ENCODE measurements at places on chromosomes 2 and 18.

- no peak for DNase-seq
Observed at GRCh38 chr18:48835119-48835518, 115.6 kb downstream of the SMAD7 start.

GRCh38 chr2:190572246-190572645 is 37.7 kb upstream of the NEMP2 start:
- no peak for DNase-seq

DNA sequence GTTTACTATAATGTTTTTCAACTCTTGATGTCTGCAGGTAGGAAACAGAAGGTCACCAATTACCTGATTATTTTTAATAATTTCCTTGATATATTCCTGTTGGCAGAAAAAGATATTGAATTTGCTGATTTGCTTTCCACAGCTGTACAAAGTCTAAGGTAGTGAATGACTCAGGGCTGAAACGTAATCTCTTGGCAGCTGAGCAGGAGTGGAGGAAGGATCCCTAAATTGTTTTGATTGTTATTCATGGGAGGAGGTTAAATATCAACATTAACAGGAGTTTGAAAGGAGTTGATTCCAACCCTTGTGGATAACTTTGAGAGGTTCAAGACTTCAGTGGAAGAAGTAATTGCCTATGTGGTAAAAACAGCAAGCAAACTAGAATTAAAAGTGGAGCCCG is 345.2 kb upstream of the SLC8A1 start:
- DNase-seq: no peak

DNA sequence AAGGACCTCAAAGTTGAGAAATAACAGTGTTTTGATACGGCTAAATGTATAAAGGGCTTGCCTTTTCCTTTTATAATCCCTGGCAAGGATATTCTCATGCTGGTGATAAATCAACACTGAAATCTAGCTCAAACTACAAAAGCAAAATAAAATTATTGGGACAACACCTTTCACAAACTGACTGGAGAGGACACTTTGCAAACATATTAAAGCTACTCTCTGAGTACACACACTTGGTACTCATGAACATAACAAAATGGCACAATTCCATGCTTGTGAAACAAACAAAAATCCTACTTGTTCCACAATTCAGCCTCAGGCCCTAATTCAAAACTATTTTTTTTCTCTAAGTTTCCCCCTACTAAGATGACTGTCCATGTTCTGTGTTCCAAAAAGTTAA is 305.8 kb downstream of the ETAA1 start:
- no peak for DNase-seq

GRCh38 chr2:162092658-162093556 is 18.9 kb upstream of the DPP4 start:
- peak; percentile 83 for DNase-seq

DNA sequence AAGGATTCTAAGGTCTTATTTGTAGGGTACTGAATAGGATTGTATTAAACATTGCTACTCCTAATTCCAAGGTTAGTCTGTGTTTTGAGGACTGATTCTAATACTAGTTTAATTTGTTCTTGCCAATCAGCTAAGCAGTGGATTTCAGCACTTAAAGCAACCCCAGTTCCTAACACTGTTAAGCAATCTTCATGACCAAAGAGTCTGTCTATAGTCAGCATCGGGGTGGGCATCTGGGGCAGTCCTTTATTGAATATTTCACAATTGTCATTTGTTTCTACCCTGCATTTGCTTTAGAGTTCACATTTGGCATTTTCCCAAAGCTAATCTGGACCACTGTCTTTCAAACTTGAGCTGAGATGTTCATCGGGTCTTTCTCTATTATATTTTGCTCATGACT is 248.0 kb upstream of the TANK start:
- DNase-seq: no peak

- peak; percentile 94 for DNase-seq
Observed at GRCh38 chr2:172836347-172836821, 100.7 kb downstream of the RAPGEF4 start.

DNA sequence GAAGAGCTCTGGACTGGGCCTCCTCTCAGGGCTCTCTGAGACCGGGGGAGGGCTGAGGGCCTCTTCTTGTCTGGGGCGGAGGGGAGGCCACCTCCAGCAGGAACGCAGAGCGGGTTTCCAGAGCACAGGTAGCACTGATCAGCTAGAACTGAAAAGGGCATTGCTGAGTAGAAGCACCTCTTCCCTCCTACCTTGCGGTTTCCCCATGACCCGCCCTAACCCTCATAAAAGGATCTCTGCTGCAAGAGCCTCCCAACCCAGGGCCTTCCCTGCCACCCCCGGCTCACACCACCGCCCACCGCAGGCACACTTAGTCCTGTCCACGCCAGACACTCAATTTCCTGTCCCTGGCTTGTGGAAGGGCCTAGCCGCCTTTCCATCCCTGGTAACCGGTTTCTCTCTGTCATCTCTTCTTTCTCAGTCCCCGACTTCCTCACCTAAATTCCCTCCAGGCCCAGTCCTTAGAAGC is 966 bp downstream of the ADCY3 start:
- DNase-seq: no peak

GRCh38 chr2:100427627-100428258 is 10.3 kb upstream of the CHST10 start:
- peak; percentile 69 for DNase-seq

DNA sequence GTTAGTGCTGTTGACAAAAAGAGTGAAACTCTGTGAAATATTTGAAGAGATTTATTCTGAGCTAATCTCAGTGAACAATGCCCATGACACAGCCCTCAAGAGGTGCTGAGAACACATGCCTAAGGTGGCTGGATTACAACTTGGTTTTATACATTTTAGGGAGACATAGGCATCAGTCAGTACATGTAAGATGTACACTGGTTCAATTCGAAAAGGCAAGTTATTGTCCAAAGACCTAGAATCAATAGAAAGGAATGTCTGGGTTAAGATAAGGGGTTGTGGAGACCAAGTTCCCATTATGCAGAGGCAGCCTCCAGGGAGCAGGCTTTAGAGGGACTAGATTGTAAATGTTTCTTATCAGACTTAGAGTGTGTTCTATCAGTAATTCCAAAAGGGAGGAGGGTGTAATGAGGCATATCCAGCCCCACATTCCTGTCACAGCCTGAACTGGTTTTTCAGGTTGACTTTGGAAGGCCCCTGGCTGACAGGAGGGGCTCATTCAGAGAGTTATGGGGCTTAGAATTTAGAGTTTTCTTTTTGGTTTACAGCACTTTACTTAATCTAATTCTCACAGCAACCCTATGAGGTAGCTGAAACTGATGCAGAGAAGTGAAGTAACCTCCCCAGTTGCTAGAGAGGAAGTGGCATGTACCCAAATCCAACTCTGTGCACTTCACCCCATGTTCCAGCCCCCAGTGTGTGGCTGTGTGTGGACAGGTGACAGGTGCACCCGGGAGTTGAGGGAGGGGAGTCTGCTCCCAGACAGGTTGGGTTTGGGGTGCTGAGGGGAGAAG is 28.3 kb upstream of the ASAP2 start:
- DNase-seq: no peak

DNA sequence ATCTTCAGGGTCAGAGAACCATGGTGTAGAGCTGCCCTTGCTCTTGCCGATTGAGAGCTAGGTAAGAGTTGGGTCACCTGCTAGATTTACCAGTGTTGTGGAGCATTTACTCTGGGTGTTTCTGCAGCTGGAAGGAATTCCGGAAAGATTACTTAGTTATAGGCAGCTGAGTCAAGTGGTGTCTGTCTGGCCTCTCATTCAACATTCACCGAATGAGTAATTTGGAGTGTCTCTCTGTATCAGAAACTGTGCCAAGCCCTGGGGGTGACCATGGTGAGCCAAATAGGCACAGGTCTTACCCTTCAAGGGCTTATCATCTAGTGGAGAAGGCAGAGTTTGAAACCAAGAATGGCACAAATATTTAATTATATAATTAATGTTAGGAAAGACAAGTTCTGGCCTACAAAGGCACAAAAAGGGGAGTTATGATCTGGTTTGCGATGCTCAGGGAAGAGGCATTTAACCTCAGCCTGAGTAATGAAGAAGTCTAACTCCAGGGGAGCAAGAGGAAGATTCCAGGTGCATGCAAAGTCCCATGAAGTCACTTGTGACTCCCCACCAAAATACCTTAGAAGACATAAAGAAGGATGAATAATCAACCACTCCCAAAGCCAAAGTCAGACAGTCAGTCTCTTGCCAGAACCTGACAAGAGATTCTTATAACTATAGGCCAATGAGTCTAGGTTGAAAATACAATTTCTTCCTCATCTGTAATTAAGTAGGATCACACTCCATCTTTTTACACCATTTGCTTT is 12.5 kb downstream of the SETBP1 start:
- DNase-seq: no peak

- peak; percentile 68 for DNase-seq
Observed at GRCh38 chr2:74530239-74531187, 780 bp downstream of the HTRA2 start.

DNA sequence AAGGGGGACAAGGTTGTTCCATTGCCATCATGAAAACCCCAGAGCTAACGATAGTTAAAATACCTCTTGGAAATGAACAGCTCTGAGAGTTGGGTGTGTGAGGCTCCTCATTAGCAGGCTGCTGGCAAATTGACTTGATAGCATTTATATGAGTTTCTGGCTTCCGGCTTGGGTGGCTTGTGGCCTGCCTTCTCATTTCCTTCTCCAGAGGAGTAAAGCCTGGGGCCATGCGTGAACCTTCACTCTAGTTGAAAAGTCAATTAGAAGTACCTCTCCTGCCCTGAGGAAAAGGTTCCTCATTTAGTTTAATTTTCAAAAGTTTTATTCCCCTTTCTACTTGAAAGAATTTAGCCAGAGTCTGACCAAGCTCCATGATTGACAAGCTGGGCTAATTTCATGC is 67.1 kb downstream of the MGAT5 start:
- no peak for DNase-seq

DNA sequence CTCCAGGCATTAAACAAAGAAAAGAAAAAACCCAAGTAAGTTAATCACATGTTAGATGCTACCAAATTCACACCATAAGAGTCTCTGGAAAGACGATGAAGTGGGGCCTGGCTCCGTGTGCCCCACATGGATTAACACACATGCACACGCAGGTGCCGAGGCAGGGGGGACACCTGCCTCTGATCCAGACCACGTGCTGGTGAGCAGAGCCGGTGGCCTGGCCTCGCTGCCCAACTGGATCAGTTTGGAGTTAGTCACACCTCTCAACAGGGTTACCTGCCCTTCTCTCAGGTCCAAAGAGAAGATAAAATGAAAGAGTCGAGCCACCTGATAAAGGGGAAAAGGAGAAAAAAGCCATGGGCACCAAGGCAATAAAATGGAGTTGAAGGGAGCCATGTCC is 40.5 kb downstream of the MRPL35 start:
- no peak for DNase-seq

DNA sequence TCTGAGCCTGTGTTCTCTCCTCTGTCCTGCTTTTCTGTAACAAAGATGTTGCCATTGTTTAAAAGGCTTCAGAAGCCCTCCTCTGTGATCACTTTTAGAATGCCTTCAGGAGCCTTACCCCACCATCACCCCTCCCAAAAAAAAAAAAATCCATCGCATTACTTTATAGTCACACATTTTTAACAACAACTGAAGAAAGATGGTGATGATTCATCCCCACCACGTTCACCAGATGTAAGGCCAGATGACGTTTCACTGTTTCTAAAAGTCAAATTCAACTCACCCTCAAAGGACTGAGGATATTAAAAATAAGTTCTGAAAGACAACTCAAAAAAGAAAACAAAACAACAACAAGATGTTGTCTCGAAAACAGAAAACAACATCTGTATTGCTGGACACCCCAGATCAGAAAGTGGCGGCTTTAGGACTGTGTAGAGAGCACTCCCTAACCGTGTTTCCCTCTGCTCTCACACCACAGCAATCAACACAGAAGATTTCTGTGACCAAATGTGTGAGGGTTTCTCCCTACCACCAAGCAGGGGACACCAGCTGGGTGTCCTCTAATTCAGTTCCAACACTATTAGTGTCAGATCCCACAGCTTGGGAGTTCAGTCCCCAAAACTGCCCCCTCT is 61.9 kb upstream of the CREB1 start:
- no peak for DNase-seq

- no peak for DNase-seq
Observed at GRCh38 chr2:9721344-9721743, 90.5 kb upstream of the YWHAQ start.

DNA sequence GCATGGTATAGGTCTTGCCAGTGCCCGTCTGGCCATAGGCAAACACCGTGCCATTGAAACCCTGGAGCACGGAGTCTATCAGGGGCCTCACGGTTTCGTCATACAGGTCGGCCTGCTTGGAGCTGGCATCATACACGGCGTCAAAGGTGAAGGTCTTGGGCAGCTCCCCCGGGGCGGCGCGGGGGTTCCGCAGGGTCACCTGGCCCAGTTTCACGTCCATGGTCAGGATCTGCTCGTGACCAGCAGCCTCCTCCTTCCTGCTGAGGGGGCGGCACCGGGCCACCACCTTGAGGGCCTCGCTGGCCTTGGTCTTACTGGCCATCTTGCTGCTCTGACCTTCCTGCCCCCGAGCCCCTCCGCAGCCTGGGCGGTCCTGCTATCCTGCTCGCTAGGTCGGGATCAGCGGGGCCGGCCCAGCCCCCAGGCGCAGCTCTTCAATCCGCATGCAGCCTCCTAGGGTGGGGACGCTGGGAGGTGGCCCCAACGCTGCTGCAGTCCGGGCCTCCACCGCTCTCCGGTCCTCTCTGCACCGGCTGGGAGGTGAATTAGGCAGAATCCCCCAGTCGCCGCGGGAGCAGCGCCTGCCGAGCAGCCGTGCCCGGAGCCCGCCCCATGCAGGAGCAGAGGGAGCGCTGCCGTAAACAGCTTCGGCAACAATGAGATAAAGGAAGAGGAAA is 563 bp downstream of the KIF3C start:
- peak; percentile 25 for DNase-seq

DNA sequence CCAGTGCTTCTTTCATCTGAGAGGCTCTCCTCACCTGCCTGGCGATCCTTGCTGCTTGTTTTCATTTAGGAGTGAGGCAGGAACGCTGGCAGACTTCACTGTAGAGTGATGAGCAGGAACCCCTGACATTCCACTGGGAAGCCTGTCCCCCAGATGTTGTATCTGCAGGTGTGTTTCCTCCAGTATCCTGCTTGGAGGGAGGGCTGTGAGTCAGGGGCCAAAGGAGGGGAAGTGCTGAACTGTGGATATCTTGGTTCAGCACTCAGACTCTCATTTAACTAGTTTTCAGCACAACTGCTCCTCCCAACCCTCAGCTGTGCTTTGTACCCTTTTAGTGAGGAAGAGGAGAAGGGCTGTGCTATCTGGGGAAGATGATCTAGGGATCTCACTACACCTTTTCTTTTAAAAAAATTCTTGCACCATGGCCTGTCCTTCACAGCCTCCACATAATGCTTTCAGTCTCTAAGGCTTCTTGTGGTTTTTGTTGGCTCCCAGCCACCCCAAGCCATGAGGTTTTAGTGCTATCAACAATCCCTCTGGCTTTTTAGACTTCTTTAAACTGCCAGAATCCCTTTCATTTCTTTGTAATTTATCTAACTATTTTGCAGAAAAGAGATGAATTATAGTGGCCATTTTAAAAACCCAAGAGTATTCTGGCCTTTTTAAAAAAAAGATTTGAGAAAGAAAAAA is 11.2 kb downstream of the ANKAR start:
- DNase-seq: peak; percentile 53

DNA sequence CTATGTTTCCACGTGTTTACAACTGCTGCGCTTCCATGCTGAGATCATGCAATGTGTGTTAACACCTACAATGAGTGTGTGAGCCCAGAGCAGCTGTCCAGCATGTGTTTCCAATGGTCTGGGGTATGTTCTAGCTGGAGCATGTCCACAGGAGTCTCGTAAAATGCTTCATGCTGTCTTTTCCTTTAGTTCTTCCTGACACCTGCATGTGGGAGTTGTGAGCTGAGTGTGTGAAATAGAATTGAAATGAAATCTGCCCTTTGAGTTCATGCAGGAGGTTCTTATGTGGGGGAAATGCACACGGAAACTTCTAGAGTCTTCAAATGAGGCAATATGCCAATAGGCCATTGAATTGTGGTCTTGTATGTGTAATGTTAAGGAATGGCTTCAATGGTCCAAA is 205.1 kb downstream of the RND3 start:
- no peak for DNase-seq
